Activated naive CD8-positive, alpha-beta T cell treated with anti-CD3 and anti-CD28 coated beads for 36 hours (primary cell): ENCODE measurements at places on chromosomes 11 and 22.

GRCh38 chr11:71120471-71120896 is 131.9 kb downstream of the SHANK2 start:
- no peak for DNase-seq

DNA sequence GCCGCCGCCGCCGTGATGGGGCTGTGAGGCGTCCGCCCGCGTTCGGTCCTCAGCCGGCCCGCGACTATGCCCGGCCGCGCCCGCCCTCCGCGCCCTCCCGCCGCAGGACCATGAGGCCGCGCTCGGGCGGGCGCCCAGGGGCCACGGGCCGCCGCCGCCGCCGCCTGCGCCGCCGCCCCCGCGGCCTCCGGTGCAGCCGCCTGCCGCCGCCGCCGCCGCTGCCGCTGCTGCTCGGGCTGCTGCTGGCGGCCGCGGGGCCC is 215 bp downstream of the ZNRF3 start:
- no peak for DNase-seq

GRCh38 chr11:110524238-110524637 is 94.5 kb downstream of the FDX1 start:
- no peak for DNase-seq

DNA sequence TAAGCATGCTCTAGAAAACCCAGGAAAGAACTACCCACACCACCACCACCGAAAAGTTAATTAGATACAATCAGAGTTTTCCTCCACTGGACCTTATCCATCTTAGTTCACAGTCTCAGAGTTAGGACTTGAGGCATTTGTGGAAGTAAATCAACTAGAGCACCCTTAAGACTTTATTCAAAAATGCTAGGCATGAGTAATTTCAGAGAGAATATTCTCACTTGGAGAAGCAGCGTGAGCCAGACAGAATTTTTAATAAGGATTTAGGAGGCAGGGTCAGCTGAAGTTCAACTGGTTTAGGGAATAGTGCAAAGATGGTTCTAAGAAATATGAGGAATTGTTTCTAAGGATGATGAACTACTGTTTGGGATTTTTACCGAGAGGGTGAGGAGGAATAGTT is 1.2 kb upstream of the OLFML1 start:
- DNase-seq: no peak

DNA sequence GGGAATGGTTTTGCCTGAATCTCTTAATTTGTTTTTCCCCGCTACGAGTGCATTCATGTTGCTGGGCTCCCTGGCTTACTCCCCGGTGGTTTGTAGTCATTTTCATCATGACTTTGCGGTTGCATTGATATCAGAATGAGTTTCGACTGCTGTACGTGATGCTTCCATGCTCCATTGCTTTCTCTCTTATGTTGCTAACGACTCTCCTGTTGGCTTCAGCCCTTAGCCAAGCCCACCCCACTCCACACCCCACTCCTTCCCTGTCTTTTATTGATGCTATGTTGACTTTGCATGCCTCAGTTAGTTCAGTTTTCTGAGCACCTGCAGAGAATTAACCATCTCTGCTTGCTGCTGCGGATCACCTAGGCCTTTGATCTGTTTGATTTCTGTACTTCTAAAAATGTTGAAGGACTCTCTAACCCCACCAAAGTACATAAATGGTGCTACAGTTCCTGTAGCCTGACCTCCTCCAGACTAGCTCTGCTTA is 65.3 kb downstream of the ARFGAP2 start:
- DNase-seq: no peak

DNA sequence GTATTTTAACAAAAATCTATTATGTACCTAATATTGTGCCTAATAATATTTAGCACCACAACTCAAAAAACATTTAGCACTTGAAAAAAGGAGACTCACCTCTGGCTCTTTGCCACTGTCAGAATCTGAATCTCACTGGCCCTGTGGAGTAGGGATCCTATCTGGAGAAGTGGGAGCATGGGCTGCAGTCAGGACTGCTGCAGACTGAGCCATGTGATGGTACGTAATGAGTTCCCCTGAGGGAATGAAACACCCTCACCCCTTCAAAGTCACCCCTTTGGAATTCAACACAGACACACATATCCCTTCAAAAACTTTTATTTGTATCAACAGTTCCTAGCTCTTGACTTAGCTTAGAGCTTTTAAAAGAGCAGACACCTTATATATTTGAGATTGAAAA is 6.5 kb downstream of the PTPMT1 start:
- DNase-seq: no peak

DNA sequence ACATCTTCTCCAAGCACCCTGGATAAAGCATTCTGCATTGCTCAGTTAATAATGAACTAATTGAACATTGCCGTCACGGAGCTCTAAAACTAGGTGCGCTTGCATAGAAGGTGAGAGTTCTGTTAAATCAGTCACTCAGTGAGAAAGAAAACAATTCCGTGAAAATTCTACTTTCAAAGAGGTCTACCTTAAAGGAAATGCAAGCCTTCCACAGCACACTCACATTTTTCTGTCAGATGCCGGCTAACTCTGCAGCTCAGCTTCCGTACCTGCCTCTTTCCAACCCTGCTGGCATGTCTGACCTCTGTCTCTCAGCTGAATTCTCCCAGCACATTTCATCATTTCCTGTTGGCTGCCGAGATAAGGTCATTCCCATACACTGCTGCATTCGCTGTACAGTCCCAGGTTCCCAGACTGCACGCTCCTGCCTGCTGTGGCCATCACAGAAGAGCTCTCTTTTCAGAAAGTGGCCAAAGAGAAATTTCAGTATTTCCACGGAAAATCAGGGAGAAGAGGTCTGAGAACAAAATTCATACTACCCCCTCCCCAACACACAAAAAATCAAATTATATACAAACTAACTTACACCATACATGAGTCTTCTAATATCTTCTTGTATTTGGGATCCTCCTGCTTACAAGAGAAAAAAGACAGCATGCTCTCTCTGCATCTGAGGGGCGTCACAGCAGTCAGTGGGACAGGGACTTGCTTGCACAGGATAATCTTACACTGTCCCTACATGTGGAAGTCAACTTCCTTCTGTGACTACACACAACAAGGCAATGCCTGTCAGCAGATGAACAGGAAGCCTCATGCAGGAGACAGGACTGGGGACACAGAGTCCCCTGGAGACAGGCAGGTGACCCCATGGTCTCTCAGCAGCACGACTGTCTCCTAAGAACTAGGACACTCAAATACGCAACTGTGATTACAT is 55.1 kb downstream of the PACSIN2 start:
- no peak for DNase-seq

DNA sequence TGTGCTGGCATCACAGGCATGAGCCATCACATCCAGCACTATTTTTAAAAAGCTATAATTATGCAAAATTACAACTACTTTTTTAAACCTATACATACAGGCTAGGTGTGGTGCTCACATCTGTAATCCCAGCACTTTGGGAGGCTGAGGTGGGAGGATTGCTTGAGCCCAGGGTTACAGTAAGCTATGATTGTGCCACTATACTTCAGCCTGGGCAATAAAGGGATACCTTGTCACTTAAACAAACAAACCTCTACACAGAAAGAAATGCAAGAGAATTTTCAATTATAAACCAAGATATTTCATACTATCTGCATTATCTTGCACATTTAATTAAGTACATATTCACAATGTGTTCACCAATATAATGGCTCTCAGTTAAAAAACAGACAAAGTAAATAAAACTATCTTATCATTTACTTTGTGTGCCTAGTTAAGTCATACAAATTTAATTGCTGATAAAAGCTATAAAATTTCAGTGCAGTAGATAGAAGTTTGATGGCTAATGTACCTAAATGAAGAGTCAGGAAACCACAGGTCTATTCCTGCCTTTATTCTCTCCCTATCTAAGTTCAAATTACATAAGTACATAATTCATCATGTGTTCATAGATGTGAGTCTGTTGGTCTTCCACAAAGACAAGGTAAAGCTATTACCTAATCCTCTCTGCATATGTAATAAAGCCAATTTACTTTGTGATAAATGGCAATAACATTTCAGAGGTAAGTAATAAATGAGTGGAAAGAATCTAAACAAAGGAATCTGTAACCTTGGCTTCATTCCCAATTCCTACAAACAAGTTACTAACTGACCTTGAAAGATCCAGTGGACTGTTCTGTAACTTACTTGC is 9.0 kb upstream of the RDX start:
- no peak for DNase-seq

DNA sequence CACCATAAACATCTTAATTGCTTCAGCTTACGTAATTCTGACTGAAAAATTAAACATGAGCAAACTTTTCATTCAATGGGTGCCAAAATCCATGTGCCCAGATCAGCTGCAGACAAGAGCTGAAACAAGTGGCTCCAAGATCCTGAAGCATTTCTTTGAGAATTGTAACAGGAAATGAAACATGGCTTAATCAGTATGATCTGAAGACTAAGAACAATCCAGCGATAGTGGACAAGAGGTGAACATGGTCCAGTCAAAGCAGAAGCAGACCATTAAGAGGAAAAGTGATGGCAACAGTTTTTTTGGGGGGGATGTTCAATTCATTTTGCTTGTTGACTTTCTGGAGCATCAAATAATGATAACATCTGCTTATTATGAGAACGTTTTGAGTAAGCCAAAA is 1964.5 kb upstream of the RAG2 start:
- DNase-seq: no peak

DNA sequence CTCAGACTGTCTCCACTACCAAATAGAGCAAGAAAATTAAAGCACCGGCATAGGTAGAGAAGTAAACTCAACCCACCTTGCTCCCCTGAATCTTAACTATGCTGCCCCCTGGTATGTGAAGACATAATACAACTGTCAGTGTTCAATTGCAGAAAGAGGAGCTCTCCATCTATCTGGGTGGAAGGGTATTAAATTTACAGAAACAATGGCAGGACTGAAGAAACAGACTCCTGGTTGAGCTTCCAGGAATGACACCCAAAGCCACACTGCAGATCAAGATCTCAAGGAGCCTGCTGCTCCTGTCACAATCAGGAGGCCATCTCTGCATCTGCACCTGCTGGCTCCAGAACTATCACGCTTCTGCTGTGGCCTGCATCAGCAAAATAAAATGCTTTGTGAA is 132.1 kb upstream of the BMAL1 start:
- DNase-seq: no peak

DNA sequence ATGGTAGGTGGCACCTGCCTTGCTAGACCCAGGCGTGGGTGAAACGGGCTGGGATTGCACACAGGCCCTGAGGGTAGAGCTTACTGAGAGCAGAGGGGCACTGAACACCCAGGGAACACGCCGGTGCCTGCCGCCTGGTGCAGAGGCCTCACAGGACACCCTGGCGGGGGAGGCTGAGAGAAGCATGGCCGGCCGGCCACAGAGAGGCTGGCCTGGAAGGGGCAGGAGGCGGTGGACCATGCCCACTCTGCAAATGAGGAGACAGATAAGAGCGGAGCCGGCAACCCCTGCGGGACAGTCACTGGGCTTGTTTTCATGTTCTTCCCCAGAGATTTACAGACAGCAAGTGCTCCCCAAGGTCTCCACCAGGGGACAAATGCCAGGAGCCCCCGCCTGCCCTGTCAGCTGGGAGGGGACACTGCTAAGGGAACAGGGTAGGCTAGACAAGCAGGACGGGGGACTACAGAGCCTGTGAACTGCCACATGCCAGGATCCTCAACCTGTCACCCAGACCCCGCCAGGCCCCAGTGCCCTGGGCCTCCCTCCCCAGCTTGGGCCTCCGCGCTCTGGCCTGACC is 38.5 kb upstream of the TCF20 start:
- DNase-seq: no peak

- DNase-seq: no peak
Measured at GRCh38 chr22:43365715-43366440, 22.7 kb upstream of the SCUBE1 start.

GRCh38 chr11:104534278-104534677 is 364.0 kb downstream of the CASP12 start:
- DNase-seq: no peak

- DNase-seq: no peak
Measured at GRCh38 chr11:33307984-33308383, 50.8 kb downstream of the HIPK3 start.

- no peak for DNase-seq
Measured at GRCh38 chr22:26134654-26135330, 34.5 kb upstream of the SEZ6L start.

DNA sequence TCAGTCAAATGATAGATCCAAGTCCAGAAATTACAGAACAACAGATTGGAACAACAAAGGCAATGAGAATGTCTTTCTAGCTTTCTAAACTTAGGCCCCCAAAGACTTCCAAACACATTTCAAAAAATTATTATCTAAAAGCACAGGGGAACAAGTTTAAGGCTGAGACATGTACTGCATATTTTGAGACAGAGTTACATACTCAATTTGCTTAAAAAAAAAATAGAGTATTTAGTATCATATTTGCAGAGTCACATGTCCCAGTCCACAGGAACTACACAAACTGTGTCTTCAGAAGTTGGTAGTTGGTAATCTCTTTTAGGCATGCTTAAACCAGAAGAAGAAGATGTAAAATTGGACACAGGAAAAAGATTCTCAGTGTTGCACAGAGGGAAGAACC is 127.2 kb downstream of the MAML2 start:
- DNase-seq: no peak

DNA sequence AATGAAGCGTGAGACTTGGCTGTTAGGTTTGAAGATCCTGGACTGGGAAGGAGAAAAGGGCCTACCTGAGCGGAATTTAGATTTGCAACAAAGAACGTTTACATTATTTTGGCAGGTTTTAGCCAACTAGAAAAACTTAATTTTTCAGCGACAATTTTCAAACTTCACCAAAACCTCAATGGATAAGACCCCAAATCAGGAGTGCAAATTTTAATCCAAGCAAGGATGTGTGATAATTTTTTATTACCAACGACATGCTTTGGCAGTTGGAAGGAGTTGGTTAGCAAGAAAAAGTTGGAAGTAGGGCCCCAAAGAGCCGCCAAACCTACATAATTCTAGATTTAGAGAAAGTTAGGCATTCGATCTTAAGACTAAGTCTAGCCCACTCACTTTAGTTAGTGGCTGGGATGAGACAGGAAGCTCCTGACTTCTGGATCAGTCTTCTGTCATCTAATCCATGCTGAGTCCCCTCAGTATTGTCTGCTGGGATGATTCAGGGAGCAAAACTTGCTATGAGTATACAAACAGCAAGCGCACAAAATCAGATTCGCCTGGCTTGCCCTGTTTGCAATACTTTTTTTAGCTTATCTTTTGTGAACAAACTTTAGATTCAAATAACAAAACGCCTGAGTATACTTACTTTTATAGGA is 787 bp upstream of the RDX start:
- no peak for DNase-seq

GRCh38 chr22:29314537-29315285 is 786 bp downstream of the RASL10A start:
- no peak for DNase-seq

- no peak for DNase-seq
Measured at GRCh38 chr11:119450590-119451326, 27.8 kb upstream of the THY1 start.

DNA sequence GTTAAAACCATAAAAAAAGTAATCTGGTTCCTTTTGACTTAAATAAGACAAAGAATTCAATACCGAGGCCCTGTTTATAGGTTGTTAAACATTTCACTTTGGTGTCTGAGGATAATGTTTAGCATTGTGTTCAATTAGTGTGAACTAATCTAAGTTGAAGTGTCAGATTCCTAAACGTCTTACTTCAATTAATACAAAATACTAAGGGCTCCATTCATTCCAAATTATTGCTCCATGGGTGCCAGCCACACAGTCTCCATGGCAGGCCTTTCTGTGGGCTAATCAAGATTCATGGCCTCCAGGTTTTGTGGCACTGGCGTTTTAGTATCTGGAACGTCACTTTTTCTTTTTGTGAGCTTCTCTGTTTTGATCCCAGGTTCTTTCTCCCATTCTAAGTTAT is 89.4 kb downstream of the TMEM135 start:
- DNase-seq: no peak

- no peak for DNase-seq
Measured at GRCh38 chr11:65857500-65857852, 504 bp downstream of the CFL1 start.
